ENCODE measurements at places on chromosomes 1 and 21. TPM values are rescaled to one million over a fixed set of nuclear protein-coding genes. Genes with fewer than 3 reads are reported as not detected.
A peak's percentile ranks its signal among the peaks of the same experiment; 100 is the strongest.

UTP11 gene
- 34.2 TPM for total RNA-seq

NOTCH2NLA gene
- total RNA-seq, result 50.7 TPM

AZIN2 gene
- 4.6 TPM for total RNA-seq

C1orf116 gene
- total RNA-seq, result 45.7 TPM

POGK gene
- total RNA-seq, result 70.0 TPM

AKIRIN1 gene
- 49.6 TPM for total RNA-seq

GNG4 gene
- total RNA-seq, result not detected

CCDC30 gene
- 8.9 TPM for total RNA-seq

PLPPR4 gene
- total RNA-seq, result 5.1 TPM

C1orf94 gene
- total RNA-seq, result not detected

- DNase-seq, result no peak
Observed at GRCh38 chr1:222123111-222123510, 381.2 kb upstream of the DUSP10 start.

DNA sequence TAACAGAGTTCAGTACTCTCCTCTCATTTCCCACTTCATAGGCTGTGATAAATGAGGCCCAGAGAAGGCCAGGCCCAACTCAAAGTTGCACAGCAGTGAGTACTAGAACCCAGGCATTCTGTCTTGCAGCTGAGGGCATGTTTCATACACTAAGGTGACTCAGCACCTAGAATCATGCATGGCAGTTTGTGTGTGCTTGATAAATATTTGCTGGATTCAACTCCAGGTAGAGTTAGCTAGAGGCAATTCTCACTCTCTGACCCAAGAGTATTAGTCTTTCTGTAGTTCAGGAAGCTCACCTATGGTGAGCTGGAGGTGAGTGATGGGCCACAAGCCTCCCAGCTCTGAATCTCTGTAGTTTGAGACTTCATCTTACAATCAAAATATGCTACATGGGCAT lies 10.7 kb downstream of the NKAIN1 start:
- no peak for DNase-seq

DNA sequence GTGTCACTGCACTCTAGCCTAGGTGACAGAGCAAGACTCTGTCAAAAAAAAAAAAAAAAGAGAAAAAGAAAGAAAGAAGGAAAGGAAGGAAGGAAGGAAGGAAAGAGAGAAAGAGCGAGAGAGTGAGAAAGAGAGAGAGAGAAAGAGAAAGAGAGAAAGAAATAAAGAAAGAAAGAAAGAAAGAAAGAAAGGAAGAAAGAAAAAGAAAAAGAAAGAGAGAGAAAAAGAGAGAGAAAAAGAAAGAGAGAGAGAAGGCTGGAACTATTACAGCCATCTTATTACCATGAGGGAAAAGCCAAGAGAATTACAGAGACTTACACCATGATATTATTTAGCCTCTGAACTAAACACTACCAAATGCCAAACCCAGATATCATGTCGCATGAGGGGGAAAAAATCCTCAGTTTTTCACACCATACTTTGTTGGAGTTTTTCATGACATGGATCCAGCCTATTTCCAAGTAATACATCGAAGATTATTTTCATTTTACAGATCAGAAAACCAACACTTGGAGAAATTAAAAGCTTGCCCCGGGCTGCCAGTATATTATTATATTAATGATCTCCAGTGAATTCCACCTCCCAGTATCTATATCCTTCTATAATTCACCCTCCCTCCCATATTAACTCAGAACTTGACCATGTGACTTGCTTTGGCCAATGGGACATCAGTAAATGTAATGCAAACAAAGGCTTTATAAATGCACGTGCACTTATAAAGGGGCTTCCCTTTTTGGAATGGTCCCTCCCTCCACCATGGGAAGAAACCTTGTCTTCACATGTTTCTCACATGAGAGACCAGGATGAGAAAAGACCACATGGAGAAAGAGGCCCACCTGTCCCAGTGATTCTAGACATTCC lies 148.6 kb downstream of the MIS18A start:
- no peak for DNase-seq

DNA sequence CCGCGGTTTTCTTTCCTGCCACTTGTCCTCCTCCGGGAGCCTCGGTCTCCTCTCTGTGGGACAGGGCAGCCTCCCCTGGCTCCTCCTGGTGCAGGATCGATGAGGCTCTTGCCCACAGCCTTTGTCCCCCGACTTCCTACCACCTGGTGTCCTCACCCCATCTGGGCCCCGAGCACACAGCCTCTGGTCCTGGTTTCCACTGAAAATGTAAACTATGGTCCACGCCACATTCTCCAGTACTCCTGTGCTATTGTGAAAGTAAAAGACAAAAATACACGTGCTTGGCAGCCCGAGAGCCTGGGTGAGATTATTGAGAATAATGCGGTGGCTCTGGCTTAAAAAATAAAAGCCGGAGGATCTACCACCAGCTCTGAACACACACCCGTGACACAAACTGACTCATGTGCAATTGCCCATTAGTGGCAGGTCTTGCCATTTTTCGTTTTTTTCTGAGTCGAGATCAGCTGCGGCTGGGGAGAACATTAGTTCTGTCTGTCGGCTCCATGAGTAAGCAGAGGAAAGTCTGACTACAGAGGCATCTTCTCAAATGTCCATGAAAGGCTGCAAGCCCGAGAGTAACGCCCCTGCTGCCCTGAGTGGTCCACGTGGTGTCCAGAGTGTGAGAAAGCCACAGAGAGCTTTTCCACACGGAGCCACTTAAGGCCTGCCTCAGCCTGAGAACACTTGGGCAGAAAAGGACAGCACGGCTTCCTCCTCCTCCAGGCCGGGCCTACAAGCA lies 5.7 kb upstream of the COL6A2 start:
- peak; percentile 78 for DNase-seq

DNA sequence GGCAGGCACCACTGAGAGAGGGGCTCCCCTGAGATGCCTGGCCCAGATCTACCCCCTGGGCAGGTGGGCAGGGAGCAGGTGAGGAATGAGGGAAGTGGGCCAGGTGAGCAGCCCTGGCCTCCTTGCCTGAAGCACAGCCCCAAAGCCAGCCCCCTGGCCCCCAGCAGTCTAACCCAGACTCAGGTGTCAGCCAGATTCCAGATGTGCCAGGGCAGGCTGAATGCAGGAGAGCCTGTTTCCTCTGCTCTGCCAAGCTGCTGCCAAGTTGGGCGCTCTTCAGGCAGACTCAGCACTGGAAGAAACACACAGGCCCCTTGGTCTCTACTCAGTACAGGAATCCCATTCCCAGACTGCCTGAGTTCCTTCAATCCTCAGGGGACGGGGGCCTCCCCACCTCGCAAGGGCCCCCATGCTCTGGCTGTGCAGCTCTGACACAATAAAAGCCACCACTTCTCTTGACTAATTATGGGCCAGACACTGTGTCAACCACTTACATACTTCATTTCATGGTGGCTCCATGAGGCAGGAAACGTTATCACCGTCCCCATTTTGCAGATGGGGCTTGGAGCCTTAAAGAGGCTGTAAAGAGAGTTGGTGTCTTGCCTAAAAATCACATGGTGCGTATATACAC lies 20.4 kb downstream of the ARHGEF19 start:
- DNase-seq, result no peak

- DNase-seq, result no peak
Observed at GRCh38 chr1:53473463-53473862, 14.3 kb downstream of the DMRTB1 start.

DNA sequence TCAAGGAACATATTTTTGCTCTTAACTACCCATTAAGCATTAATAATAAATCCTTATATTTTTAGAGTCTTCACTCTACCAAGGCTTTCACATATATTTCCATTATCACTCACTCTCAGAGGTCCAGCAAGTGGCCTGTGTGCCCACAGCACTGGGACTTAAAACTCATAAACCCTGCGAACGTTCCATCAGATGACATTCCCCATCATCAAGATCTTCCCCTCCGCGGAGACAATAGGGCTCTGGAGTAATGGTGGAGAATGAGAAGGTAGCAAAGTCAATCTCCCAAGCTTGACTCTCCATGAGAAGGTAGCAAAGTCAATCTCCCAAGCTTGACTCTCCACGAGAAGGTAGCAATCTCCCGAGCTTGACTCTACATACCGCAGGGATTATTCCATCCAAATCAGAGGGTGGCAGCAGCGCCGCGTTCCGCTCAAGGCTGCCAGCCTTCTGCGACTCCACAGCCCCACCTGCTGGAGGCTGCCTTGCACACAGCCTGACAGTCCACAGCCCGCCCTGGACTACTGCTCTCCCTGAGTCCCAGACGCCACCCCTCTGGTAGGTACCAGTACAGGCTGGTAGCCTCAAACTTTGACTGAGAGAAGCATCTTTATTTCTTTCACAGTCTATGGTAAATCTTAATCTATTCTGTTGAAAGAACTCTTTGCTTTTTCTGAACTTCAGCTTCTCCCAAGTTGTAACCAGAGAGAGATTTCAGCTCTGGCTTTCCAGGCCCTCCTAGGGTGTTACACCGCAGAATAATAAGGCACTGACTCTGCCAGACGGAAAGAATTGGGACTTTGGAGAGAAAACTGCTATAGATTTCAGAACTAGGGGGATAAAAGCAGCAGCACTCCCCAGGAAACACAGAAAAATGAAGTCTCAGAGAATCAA lies 26.4 kb upstream of the CTTNBP2NL start:
- peak; percentile 90 for DNase-seq

DNA sequence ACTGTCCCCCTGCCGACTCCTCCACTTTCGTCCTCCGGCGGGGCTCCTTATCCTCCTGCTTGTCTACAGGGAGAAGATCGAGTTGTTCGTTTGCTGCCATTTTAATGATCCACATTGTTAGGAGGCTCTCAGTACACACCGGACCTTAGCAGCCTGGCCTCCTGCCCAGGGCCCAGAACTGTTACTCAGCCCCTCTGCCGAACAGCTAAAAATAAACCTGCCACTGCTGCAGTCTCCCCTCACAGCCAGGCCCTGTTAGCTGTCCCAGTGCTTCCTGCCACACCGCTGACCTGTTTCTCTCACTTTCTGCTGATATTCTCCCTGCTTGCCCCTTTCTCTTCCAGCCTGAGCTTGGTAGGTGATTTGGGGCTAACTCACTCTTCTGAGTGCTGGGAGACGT lies 8.3 kb downstream of the MAPKAPK2 start:
- peak; percentile 78 for DNase-seq

- DNase-seq, result no peak
Observed at GRCh38 chr1:158930504-158930903, 848 bp upstream of the PYHIN1 start.

- peak; percentile 60 for DNase-seq
Observed at GRCh38 chr1:113759333-113760101, at the start of gene PHTF1. Gene PHTF1, minus strand, starts transcription at chr1:113759486. Its CDS starts 783 bp downstream, at chr1:113758703.

DNA sequence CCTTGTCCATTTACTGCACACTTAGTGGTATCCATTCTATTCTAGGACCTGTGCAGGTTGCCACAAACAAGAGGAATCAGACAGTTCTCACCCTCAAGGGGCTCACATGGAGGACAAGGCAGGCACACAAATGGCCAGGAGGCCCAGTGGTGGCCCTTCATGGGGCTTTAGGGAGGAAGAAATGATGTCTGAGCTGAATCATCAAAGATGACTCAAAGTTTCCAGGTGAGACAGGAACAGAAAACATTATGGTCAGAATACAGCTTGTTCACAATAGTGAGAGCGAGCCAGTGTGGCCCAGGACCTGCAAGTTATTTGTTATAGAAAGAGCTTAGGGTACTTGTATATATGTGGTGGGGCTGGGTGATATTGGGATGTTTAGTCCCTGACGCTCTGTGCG lies 26.4 kb downstream of the SHISAL2A start:
- no peak for DNase-seq

GRCh38 chr21:38054334-38054733 lies 138.1 kb upstream of the KCNJ6 start:
- no peak for DNase-seq

- no peak for DNase-seq
Observed at GRCh38 chr1:47399846-47400155, 16.3 kb upstream of the FOXE3 start.

DNA sequence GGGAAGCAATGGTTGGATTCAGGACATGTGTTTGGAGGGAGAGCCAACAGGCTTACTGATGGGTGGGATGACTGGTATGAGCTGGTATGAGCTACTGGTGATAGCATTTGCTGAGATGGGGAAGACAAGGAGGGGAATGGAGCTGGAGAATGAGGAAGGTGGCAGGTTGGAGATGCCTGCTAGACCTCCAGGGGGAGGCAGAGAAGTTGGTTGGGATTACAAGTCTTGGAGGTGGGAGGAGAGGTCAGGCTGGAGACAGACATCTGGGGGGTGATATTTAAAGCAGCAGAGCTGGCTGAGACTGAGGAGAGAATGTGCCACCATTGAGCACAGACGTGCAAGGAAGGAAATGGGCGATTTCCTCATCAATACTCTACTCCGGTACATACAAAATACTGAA lies 31.8 kb upstream of the ENO1 start:
- no peak for DNase-seq

GRCh38 chr1:221776495-221777301 lies 34.8 kb upstream of the DUSP10 start:
- no peak for DNase-seq

- DNase-seq, result no peak
Observed at GRCh38 chr1:16956775-16957174, 23.6 kb downstream of the MFAP2 start.

DNA sequence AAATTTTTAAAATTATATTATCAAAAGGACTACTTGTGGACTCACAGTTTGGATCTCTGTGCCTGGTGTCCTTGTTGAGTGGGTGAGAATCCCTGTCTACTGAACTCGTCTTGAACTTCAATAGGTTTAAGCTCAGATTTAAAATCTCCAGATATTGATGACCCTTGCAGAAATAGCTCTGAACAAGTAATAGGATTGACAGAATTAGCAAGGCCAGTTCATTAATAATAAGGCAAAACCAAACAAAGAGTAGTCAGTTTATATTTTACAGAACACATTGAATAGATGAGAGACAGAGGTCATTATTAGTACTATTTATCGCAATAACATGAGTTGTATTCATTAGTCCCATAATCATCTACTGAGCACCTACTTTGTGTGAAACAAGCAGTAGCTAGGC lies at the start of gene PDC:
Gene PDC, minus strand, starts transcription at position 101 of the 400 bp plus-strand sequence. CDS start 11,655 bp downstream, outside the sequence.
- no peak for DNase-seq

DNA sequence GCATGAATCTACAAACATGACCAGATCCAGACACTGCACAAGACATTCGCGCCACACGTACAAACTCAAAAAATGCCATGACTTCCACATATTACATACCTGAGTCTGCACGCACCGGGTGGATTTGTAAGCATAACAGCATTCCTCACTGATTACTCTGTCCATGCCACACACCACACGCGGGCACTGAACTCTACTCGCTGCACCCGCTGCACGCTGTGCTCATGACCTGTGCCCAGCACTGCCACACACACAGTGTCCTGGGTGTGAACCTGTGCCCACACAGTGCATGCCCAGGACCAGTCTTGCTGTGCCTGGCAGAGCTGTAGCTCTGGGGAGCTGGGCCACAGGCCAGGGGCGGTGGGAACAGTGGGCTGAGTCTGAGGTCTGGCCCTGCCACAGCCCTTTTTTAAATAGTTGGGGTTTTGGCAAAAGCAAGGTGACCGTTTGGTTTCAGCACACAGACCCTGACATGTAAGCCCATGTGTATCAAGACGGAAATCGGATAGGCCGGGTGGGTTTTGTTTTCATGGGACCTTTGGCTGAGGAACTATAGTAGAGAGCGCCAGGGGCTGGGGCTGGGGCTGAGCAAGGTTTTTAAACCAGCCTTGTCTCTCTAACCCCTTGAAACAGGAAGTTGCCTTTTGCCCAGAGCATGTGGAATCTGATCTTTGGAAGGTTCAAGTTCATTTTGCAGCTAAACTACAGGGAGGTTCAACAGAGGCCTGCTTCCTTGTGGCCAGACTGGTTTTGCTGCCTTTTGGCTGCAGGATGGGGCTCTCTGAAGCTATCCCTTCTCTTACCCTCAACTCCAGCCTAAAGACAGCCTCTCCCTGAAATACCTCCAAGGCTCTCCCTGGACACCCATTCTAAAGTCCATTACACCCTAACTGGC lies 12.3 kb upstream of the GOLT1A start:
- DNase-seq, result peak; percentile 76

- DNase-seq, result no peak
Observed at GRCh38 chr1:73778471-73778870, 419.5 kb downstream of the LRRIQ3 start.

Measured in ureter (tissue), 1 donor.